ENCODE measurements at places on chromosomes 1 and 21. TPM values are rescaled to one million over a fixed set of nuclear protein-coding genes. Genes with fewer than 3 reads are reported as not detected.
A peak's percentile ranks its signal among the peaks of the same experiment; 100 is the strongest.

CNKSR1 gene
- total RNA-seq = not detected

HTR6 gene
- not detected for total RNA-seq

DMRTA2 gene
- 15.0 TPM for total RNA-seq

GPX7 gene
- 22.6 TPM for total RNA-seq

SPRR5 gene
- not detected for total RNA-seq

DNA sequence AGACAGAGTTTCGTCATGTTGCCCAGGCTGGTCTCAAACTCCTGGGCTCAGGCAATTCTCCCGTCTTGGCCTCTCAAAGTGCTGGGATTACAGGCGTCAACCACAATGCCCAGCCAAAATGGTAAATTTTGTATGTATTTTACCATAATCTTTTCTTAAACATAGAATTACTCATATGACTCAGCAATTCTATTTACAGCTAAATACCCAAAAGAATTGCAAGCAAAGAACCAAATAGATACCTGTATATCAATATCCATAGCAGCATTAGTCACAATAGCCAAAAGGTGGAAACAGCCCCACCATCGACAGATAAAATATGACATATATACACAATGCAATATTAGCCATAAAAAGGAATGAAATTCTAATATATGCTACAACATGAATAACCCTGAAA lies 36.5 kb downstream of the TESK2 start:
- DNase-seq = no peak

- no peak for DNase-seq
Measured at GRCh38 chr1:115726570-115726969, 41.9 kb downstream of the CASQ2 start.

GRCh38 chr1:173084292-173084691 lies 33.6 kb upstream of the TNFSF18 start:
- DNase-seq = no peak

GRCh38 chr1:215423288-215423687 lies 143.8 kb upstream of the KCTD3 start:
- DNase-seq = no peak

- DNase-seq = peak; percentile 74
Measured at GRCh38 chr1:58783090-58783992, 506 bp downstream of the JUN start.

- no peak for DNase-seq
Measured at GRCh38 chr1:32863881-32864245, 6.8 kb downstream of the FNDC5 start.

DNA sequence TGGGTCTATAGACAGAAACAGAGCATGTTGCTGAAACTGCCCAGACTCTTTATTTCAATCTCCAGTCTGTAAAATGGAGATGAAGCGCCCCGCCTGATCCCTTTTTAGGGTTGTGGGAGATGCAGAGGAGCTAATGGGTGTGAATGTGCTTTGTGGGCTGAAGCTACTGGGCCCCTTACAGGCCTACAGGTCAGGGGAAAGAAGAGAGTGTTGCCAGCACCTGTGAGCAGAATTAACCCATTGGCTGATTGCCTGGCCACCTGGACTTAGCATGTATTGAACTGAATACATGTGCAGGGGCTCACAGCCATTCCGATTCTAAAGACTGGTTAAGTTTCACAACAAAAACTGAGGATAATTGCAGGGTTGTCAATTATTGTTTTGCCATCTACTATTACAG lies 13.9 kb upstream of the ATF3 start:
- DNase-seq = no peak

GRCh38 chr1:47003896-47004403 lies 19.5 kb upstream of the CYP4X1 start:
- DNase-seq = no peak

- no peak for DNase-seq
Measured at GRCh38 chr1:107009281-107009680, 47.2 kb upstream of the PRMT6 start.

GRCh38 chr21:34613679-34614627 lies 960 bp downstream of the RCAN1 start:
- DNase-seq = no peak

- DNase-seq = no peak
Measured at GRCh38 chr1:100178091-100178490, at the start of gene LRRC39. TSS of gene LRRC39 (minus strand) at chr1:100178256. CDS start at chr1:100168516, 9,740 bp downstream.

Measured in SJSA1 (cell line).